ENCODE measurements at places on chromosomes 16 and 17.

DNA sequence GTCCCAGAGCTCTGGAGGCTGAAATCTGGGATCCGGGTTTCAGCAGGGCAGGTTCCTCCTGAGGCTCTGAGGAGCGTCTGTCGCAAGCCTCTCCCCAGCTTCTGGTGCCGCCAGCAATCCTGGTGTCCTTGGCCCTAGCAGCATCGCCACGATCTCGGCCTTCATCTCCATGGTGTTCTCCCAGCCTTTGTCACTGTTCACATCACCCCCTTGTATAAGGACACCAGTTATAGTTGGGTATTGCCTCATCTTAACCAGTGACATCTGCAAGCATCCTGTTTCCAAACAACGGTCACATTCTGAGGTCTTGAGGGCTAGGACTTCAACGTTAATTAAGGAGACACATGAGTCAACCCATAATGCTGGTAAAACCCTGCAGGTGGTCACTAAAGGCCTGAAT is 2.8 kb upstream of the PPP1R27 start:
- no peak for DNase-seq

DNA sequence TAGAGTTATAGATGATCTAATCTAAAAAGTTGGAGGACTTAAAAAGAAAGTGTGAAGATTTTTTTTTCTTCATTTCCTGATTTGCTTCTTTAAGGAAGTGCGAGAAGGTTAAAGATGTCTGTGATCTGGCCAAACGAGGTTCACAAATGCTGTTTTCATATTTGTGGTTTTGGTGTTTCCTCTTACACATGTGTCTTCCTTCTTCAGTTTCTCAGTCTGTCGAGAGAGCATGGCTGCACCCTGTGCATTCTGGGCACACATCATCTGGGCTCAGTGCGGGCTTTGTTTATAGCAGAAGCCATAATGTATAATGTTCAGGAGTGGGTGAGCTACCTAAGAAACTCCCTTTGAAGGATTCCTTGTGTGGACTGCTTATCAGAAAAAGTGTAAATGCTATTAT is 260.4 kb upstream of the TBX2 start:
- DNase-seq, result peak; percentile 27

DNA sequence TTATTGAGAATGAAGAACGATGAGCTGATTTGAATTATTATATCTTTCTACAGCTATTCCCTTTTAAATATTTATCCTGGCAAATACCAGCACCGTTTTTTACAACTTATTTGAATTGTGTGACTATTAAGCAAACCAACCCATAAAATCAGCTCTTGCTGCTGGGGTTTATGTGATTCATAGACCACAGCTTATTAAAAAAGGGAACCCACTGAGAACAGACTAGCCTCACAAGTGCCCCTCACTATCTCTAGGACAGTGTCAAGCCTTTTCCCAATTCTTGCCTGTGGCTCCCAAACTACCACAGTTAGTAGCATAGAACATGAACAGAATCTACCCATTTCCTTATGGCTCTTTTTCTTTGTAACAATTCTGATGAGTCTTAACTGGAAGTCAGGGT is 6.1 kb upstream of the LIG3 start:
- DNase-seq, result no peak

DNA sequence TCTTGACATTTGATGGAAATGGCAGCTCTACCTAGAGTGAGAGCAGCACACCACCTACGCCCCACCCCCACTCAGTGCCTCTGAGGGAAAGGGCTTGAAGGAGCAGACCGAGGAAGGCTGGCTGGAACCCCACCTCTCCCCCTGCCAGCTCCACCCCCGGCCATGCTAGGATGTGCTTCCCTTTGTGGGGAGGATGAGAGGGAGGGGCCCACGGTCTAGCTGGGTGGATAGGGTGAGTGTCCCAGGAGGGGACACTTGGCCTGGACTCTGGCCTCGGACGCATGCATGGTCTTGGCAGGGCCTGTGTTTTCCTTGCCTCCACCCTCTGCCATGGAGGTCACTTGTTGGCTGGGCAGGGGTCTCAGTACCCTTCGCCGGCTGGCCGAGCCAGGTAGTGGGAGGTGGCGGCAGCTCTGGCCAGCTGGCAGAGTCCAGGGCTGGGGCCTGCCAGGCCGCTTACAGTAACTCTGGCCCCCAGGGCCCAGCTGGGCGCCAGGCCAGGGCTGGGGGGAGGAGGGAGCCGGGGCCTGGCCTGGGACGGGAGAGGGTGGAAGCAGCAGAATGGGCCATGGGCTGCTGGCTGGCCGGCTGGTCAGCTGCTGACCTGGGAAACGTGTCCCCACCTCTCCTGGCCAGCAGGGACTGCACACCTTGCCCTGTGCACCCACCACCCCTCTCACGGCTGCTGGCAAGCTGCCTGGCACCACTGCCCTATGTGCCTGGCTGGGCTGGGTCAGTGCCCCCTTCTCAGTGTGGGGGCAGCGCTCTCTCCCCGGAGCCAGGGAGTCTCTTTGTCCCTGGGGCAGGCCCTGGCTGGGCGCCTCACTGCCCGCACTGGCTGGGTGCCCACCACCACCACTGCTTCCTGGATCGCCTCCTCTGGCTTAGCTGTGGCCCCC is 23.0 kb downstream of the RARA start:
- no peak for DNase-seq

DNA sequence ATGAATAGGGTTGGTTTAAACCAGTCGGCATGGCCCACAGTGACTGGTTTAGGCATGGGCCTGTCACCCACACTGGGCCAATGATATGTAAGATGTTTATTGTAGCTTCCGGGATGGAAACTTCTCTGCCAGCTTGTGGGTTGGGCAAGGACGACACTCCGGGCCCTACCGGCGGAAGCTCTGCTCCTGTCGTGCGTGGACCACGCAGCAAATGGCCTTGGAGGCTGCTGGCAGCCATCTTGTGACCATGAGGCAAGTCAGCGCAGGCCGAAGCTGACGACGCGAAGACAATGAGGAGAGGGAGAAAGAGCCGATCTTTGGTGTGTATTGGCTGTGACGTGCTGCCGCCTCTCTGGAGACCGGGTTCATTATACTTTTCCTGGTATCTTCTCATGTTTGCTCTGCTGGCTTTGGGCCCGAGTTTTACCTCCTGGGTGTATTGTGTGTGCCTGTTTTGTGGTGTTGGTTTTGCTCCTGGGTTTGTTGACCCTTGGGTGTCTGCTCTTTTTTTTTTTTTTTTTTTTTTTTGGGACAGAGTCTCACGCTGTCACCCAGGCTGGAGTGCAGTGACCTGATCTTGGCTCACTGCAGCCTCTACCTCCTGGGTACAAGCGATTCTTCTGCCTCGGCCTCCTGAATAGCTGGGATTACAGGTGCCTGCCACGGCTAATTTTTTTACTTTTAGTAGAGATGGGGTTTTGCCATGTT is 15.4 kb downstream of the SLC25A10 start:
- DNase-seq, result no peak

DNA sequence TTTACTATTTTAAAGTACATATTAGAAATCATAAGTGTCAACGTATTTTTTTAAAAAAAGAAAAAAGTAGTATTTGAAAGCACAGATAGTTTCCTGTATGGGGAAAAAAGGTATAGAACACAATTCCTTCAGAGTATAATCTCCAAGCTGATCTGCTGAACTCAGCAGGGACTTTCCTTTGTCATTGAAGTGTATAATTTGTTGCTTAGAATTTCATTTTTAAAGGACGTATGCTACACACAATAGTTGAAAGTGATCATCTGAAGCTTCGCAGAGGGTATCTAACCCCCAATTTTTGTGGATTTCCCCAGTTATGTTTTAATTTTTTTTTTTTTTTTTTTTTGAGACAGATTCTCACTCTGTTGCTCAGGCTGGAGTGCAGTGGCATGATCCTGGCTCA is 20.2 kb upstream of the MAPT start:
- DNase-seq, result no peak

DNA sequence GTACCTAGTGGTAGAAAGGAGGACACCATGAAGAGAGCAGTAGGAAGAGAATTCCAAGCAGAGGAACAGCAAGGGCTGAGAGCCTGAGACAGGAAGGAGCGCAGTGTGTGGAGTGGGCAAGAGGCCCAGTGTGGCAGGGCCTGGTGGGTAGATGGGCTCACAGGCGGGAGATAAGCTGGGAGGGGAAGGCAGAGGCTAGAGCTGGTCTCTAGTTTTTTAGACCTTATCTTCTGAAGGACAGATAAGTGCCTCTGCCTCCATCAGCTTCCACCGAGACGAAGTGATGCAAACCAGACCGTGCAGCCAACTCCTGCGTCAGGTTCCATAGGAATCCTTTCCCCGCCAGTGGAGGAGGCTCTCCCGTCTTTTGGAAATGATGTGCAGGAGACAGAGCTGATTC is 33.6 kb downstream of the CDH1 start:
- no peak for DNase-seq

GRCh38 chr17:34675143-34675542 is 95.8 kb downstream of the TMEM132E start:
- DNase-seq, result no peak

- DNase-seq, result no peak
These were observed 150.8 kb downstream of the CYB561 start for GRCh38 chr17:63295288-63295687.

GRCh38 chr16:13950821-13951547 is 31.0 kb downstream of the ERCC4 start:
- DNase-seq, result no peak

DNA sequence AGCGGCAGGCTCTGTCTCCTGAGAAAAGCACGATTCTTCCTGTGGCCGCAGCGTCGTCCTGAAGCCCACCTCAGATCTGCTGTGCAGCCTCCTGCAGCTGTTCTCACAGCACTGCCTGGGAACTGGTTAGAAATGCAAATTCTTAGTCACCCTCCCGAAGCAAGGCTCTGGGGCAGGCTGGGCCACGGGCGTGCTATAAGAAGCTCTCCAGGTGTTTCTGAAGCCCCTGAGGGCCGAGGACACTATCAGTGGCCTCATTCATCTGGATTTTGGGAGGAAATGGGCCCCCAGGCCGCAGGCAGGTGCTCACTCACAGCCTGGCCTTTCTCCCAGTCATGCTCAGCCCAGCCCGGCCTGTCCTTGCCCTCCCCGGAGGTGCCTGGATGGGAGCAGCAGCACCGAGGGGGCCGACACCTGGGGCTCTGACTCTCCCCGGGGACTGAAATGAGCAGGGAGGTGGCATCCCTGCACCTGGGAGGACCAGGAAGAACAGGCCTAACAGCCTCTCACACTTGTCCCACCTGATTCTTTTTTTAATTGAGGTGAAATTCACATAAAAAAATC is 10.4 kb upstream of the NLRC3 start:
- DNase-seq, result no peak

- no peak for DNase-seq
These were observed 434 bp upstream of the CPSF4L start for GRCh38 chr17:73261952-73262675.

GRCh38 chr16:68070249-68070730 is 14.9 kb upstream of the NFATC3 start:
- no peak for DNase-seq

DNA sequence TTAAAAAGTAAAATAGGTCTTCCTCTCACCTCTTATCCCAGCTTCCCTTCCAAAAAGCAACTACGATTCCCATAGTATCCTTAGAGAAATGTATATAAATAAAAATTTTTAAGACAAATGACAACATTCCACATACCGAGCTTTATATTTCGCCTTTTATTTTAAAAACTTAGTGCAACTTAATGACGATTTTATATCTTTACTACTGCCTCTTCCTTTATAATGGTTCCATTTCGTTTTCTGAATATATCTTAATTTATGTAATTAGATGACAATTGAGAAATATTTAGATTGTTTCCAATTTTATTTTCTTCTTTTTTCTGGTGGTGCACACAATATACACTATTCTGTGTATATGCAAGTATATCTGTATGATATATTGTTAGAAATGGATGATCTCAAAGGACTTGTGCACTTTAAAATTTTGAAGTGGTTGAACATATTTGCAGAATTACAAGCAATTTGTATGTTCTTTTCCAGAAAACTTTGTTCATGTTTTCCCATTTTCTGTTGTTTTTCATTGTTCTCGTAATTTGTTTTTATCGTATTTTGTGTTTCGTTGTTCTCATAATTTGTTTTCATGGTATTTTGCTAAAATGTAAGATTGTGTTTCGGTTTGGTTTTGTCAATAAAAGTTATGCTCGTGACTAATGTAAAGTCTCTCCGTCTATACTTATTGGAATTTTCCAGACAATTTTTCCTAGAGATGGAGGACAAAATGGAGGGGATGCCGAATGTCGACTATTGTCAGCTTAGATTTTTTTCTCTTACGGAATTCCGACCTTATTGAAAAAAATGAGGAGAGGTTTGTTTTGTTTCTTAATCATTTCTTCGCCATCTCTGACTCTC is 20.4 kb upstream of the HOXB13 start:
- no peak for DNase-seq

GRCh38 chr17:75693500-75694481 is 26.7 kb downstream of the SAP30BP start:
- no peak for DNase-seq

- no peak for DNase-seq
These were observed 77.1 kb upstream of the GSE1 start for GRCh38 chr16:85536073-85536410.

Data from effector memory CD4-positive, alpha-beta T cell (primary cell).